Stimulated activated CD4-positive, alpha-beta T cell treated with anti-CD3 and anti-CD28 coated beads, TNF-alpha, amount 100 ng/mL, for 1 hour (primary cell): ENCODE measurements at places on chromosomes 7 and 10.

DNA sequence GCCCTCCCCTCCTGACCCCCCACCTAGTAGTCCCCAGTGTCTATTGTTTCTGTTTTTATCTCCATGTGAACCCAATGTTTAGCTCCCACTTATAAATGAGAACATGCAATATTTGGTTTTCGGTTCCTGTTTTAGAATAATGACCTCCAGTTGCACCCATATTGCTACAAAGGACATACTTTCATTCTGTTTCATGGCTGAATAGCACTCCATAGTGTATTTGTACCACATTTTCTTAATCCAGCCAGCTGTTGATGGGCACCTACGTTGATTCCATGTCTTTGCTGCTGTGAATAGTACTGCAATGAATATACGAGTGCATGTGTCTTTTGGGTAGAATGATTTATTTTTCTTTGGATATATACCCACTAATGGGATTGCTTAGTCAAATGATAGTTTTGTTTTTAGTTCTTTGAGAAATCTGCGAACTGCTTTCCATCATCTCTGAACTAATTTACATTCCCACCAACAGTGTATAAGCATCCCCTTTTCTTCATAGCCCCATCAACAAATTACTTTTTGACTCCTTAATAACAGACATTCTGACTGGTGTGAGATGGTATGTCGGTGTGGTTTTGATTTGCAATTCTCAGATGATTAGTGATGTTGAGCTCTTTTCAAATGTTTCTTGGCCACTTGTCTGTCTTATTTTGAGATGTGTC, 128.4 kb upstream of the PHYHIPL start:
- no peak for DNase-seq

GRCh38 chr7:92590711-92591310, 621 bp upstream of the FAM133B start:
- no peak for DNase-seq

DNA sequence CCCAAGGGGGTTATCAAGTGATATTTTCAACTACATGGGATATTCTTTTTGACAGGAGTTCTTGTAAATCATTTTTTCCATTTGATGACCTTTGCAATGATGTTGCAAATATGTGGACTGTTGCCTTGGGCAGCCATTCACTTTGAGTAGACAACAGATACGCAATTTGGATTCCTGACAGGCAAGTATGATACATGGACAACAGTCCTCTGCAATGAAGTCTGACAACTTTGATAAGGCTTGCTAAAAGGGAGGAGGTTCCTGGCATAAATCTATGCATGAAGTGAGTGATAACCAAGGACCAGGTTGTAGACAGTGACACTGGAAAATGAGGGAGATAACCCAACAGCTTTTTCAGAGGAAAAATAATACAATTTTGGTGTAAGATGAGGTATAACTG, 17.7 kb downstream of the LRRD1 start:
- no peak for DNase-seq

DNA sequence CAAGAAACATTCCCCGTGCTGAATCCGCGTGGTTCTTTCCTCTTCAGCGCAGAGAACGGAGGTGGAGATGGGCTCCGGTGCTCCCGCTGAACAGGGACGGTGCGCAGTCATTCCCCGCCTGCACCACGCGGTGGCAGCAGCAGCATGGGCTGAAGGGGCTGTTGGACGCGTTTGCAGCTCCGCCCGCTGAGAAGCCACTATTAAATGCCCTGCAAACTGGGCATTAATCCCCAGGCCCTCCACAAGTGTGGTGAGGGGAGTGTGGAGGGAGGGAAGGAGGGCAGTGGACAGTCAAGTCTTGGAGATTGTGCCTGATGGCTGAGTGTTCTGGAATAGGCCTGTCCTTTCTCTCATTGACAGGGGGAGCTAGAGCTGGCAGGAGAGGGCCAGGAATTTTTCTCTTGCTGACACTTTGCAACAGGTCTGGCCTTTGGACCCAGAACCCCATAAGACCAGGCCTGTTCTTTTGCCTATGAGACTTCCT, 240.2 kb upstream of the INHBA start:
- no peak for DNase-seq

- DNase-seq, result no peak
Observed at GRCh38 chr10:24912215-24912614, 40.2 kb downstream of the PRTFDC1 start.

GRCh38 chr7:142133731-142134148, 22.2 kb downstream of the MGAM2 start:
- DNase-seq, result no peak

DNA sequence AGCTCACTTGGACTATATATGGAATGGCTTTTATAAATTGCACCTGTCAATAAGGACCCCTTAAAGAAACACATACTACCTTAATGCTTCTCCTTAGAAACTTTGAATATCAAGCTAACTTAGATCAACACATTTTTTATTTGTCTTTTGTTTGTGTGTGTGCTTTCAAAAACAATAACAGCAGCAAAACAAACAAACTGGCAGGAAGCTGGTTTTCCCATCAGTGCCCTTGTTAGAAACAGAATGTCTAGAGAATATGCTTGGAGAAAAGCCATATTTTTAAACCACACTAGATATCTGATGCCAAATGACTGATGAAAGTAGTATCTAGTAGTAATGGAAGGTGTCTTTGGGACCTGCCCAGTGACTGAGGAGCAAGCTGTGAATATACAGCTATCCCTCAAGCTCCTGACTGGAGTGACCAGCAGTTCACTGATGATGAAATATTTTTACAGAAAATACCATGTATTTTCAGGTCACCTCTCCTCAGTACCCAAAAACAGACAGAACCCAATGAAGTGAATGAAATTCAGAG, 1.0 kb downstream of the PDE1C start:
- no peak for DNase-seq

DNA sequence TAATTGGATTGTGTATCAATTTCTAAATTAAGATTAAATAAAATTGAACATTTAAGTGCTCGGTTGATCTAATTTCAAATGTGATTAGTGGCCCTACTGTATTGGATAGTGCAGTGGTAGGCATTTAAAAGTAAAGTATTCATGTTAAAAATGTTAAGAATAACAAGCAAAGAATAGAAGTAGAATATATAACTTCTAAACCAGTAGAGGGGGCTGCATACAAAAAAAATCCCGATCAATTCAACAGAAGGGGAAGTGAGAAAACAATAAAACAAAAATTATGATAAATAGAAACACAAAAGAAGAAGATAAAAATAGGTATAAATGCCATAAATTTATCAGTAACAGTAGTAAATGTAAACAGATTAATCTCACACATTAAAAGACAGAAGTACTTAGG, 24.9 kb upstream of the WDFY4 start:
- DNase-seq, result no peak

DNA sequence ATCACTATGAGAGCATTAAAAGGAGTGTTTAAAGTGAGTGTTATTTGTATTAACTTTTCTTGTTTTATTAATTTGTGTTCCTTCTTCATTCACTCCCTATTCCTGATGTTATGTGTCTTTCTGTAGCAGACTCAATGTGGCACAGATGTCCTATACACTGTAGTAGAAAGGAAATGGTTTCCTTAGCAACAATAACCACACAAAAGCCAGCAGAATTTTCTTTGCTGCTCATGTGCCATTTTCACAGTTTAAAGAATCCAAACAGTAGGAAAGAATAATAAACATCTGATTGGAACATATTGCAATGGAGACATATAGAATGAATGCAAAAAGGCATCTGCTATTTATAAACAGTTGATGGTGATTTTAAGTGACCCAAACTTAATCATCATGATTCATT, 763.6 kb downstream of the PHTF2 start:
- no peak for DNase-seq

DNA sequence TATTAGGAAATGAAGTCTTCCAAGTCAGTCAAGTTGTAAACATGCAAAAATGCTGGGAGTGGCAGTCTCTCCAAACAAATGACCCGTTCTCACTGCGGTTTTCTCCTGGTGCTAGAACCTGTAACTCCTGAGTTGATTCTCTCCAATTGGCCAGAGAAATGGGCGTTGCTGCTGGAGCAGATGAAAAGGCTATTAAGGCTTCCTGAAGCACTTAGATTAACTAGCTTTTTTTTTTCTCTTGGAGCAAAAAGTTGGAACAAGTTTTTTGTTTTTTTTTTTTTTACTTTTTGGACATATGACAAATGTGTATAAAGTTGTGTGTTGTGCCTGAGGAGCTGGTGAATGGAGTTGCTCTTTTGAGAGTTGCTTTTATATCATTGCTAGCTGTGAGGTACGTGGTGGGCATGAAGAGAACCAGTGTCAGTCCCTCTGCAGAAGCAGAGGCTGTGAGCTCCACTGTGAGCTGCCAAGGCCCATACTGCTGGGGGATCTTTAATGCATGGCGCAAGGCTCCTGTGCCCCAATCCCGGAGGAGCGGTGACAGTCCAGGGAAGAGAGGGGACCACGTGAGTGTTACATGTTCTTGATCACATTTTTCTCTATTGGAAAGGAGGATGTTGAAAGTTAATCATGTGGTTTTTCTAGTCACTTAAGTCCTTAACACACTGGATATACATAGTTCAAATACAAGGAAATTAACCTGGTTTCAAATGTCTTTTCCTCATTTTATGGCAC, 393.6 kb upstream of the GALNT17 start:
- DNase-seq, result no peak

- DNase-seq, result no peak
Observed at GRCh38 chr7:79984210-79984609, 150.4 kb upstream of the GNAI1 start.

DNA sequence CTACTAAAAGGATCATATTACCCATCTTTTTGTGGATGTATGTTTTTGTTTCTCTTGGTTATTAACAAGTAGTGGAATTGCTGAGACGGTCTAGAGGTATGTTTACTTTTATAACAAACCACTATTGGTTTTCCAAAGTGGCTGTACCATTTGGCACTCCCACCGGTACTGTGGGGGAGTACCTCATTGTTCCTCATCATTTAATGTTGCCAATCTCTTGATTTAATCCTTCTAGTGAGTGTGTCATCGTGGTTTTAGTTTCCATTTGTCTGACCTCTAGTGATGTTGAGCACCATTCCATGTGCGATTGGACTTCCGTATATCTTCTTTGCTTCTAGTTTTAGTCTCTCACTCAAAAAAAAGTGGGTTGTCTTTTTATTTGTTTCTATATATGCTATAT, 50.4 kb downstream of the RBM33 start:
- no peak for DNase-seq

- DNase-seq, result no peak
Observed at GRCh38 chr7:100546926-100547800, 8.2 kb downstream of the AGFG2 start.

DNA sequence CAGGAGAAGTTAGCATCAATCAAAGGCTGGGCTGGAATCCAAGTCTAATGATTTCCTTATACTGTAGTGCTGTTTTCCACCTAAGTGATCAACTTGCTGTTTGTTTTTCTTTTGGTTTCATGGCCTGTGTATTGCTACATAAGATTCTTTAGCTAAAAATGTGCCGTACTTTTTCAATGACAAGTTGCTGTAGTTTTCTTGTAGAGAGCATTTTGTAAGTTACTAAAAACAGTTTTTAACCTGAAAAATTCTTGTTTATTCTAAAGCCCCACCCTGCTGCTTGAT, 1.3 kb downstream of the HELLS start:
- no peak for DNase-seq

DNA sequence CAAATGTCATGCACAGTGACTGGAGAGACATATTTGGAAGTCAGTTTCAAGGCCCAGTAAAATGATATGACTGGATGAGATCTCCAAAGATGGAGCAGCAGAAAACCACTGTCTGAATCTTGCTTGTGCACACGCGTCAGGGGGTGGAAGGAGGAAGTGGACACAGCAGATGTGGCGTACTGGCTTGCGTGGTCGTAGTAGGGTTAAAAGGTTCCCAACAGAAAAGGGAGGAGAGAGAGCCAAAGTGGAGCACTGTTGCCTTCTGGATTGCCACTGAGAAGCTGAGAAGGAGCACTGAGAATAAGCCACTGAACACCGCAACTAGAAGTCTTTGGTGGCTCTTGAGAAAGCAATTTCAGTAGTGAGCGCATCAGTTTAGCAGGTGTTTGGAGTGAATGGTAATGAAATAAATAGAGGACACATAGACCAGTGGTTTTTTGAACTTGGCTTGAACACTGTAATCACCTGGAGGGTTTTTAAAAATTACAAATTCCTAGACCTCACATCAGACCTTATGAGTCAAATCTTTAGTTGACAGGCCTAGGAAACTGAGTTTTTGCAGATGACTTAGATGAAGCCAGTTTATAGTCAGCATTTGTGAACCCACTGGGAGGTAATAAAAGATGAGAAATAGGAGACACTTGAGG, 227.3 kb downstream of the PTEN start:
- DNase-seq, result no peak

GRCh38 chr7:1679326-1679965, 9.4 kb downstream of the ELFN1 start:
- no peak for DNase-seq

- no peak for DNase-seq
Observed at GRCh38 chr10:85548034-85548433, 818.6 kb downstream of the GRID1 start.

- DNase-seq, result no peak
Observed at GRCh38 chr10:96873756-96874467, 41.8 kb downstream of the LCOR start.

DNA sequence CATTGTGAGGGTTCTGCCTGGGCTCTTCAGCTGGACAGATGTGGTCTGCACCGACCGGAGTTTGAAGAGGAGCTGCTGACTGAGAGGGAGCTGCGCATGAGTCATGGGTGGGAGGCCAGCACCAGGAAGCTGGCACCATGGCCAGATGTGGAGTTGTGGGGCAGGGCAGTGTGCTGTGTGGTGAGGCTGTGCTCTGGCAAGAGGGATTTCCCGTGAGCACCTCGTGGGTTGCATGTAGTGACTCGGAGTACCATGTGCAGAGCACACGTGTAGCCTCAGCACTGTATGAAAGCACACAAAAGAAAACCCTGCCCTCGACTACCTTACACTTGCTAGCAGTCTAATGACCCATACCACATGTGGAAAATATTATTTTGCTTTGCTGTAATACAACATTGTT, 103.4 kb downstream of the WNT2 start:
- no peak for DNase-seq

- DNase-seq, result no peak
Observed at GRCh38 chr10:116457488-116457887, 29.8 kb downstream of the PNLIPRP3 start.

DNA sequence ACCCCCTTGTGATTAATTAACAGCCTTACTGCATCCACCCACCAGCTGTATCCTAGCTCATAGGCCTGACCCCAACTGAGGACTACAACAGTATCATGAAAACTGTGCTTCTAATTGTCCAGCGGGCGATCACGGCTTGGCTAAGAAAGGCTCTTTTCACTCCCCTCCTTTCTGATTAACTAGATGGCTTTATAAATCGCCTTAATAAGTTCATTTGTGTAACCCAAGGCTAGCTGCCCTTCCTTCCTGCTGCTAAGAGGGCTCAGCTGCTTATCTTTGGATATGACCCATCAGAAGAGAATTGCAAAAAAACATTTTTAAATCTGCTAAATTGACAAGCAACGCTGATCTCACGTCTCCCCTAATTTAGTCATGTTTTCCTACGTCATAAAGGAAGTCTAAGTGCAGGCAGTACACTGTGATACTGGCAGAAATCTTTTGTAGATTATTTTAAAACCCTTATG, 163.0 kb upstream of the LAMB4 start:
- DNase-seq, result no peak
